ENCODE measurements at places on chromosomes 5 and 9.
A peak's percentile ranks its signal among the peaks of the same experiment; 100 is the strongest.

GRCh38 chr9:105127863-105128220 is 116.6 kb upstream of the SLC44A1 start:
- H3K4me1 ChIP-seq: no peaks in the 10 kb centered on the region
- H3K36me3 ChIP-seq: no peaks in the 10 kb centered on the region
- H3K4me3 ChIP-seq: no peak overlapping the region
- H3K27ac ChIP-seq: no peak overlapping the region
- DNase-seq: peak; percentile 22
- H3K27me3 ChIP-seq: no peaks in the 10 kb centered on the region

DNA sequence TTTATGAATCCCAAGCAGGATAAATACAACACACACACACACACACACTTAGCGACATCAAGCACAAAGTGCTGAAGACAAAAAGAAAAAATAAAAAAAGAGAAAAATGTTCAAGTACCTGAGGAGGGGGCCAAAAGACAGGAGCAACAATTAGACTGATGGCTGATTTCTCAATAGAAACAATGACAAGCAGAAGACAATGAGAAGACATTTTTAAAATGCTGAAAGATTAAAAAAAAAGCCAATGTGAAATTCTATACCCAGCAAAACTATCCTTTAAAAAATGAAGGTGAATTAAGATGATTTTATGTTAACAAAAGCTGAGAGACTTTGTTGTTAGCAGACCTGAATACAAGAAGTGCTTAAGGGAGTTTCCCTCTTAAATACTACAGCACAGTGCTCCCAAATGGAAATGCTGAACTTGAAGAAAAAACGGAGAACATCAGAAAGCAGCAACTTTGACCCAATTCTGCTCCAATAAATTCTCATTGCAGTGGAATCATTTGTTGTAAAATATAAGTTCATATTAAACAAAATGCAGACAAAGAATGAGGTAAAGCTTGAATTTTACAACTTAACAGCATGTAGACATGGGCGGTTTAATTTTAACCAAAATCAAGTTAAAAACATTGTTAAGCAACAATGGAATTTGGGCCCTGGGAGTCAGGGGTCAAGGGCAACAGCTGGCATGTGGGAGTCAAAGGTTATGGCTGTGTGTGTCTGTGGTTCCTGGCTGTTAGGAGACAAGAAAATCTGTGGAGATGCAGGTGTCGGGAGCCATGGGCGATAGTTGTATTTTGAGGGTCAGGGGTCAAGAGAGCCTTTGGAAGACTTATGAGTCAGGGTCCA is 776 bp upstream of the RANBP17 start:
- peak; percentile 17 for DNase-seq
- no peak overlapping the region for H3K4me3 ChIP-seq
- H3K36me3 ChIP-seq: no peaks in the 10 kb centered on the region
- no peaks in the 10 kb centered on the region for H3K27me3 ChIP-seq

DNA sequence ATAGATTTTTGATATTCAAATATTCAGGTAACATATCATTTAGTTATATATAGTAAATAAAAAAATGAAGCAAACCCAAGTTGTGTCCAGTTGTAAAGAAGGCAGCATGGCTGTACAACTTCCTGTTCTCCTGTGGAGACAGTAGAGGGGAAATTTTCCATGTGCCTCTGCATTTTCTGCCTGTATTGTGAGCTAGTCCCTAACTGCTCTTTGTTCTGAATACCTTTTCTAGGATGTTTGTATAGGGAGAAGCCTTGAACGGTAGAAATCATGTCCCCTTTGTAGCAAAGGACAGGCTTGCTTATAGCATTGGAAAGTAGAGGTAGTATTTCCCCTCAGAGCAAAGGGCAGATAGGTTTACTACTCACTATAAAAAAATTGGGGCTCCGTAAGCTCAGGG is 13.3 kb upstream of the RPS23 start:
- no peaks in the 10 kb centered on the region for H3K27me3 ChIP-seq
- H3K36me3 ChIP-seq: no peaks in the 10 kb centered on the region
- H3K27ac ChIP-seq: no peak overlapping the region
- DNase-seq: no peak
- H3K4me1 ChIP-seq: no peaks in the 10 kb centered on the region

DNA sequence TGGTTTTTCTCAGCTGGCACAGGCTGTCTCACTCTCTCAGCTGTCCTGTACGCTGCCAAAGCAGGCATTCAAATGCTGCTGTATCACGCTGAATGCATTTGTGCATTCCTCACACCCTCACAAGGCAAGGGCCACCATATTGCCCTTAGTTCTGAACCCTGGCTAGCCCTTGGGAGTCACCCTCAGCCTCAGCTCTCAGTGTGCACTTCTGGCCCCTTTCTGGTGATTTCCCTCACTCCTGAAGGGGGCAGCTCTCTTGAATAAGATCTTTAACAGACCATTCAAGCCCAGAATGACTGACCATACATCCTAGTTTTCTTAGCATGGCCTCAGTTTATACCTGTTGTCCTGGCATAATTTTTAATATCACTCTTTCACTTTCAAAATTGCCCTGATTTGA is 84.3 kb downstream of the HTR1A start:
- no peaks in the 10 kb centered on the region for H3K27me3 ChIP-seq
- no peak overlapping the region for H3K27ac ChIP-seq
- no peak overlapping the region for H3K4me3 ChIP-seq
- no peak for DNase-seq

GRCh38 chr9:81411961-81412360 is 277.4 kb downstream of the TLE1 start:
- H3K4me1 ChIP-seq: no peaks in the 10 kb centered on the region
- no peak overlapping the region for H3K27ac ChIP-seq
- H3K36me3 ChIP-seq: no peaks in the 10 kb centered on the region
- no peak for DNase-seq
- no peaks in the 10 kb centered on the region for H3K27me3 ChIP-seq
- no peak overlapping the region for H3K4me3 ChIP-seq

GRCh38 chr9:84697042-84697441 is 27.5 kb downstream of the NTRK2 start:
- no peak for DNase-seq
- H3K27me3 ChIP-seq: no peaks in the 10 kb centered on the region
- no peak overlapping the region for H3K27ac ChIP-seq
- H3K36me3 ChIP-seq: no peaks in the 10 kb centered on the region

DNA sequence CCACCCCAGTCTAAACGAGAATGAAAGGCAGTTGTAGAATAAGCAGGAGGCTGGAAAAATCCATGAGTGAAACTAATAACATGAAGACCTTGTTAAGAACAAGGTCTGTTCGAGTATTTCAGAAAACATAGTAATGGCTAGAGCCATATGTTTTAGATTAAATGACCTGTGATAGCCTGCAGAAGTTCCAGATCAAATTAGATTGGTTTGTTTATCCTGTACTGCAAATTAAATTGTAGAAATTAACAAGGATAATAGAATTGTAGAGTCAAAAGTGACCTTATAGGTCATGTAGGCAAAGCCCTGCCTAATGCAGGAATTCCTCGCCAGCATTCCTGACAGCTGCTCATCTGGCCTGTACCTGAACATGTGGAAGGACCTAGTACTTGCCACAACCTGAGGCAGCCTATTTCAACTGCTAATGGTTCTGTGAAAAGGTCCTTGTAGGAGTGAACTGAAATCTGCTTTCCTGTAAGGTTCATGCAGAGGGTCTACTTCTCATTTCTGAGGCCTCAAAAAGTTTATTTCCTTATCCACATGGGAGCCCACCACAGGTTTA is 17.2 kb downstream of the LIX1 start:
- no peaks in the 10 kb centered on the region for H3K4me1 ChIP-seq
- H3K27me3 ChIP-seq: no peaks in the 10 kb centered on the region
- no peak overlapping the region for H3K27ac ChIP-seq
- DNase-seq: no peak

DNA sequence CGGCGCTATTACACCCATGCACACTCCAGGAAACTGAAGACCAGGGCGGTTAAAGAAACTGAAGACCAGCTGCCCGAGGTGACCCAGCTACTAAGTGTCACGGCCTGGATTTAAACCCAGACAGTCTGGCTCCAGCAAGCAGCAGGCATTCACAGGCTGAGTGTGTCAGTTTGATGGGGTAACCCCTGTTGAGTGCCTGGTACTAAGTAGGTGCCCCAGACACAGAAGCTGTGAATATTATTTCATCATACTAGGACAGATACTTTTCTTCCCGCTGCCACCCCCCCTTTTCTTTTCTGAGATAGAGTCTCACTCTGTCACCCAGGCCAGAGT is 7.3 kb downstream of the ENG start:
- no peaks in the 10 kb centered on the region for H3K36me3 ChIP-seq
- H3K27me3 ChIP-seq: no peaks in the 10 kb centered on the region
- H3K4me1 ChIP-seq: no peaks in the 10 kb centered on the region
- no peak overlapping the region for H3K4me3 ChIP-seq
- DNase-seq: no peak

DNA sequence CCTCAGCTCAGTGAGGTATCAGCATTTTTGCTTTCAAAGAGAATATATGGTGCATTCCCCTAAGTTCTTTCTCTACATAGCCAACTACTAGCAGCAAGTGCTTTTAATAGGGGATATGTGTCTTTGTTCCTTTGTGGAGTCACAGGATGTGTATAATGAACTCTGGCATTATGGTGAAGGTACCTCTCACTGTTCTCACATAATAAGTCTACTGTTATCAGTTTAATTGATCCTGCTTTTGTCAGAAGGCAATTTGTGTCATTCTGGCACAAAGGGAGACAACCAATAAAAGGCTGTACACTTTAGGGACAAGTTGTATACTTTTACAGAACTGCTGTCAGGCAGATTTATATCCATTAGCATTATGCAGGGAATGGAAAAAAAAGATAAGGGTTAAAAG is 531.4 kb upstream of the RIOK2 start:
- no peaks in the 10 kb centered on the region for H3K27me3 ChIP-seq
- DNase-seq: no peak
- H3K4me3 ChIP-seq: no peak overlapping the region

DNA sequence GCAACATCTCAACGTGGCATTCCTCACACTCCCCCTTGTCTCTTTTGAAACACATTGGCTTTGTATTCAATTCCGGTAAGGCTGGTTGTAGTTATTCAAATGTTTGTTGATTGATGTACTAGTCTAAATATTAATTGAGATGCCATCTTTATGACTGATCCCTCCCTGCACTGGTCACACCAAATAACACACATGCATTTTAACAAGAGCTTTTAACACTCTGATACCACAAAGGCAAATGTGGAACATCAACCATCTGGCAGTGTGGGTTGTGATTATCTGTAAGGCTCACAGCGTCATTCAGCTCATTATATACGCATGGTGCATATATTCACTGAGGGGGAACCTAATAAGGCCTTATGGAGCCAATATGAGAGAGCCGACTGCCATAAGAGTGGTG is 305.0 kb downstream of the TENT4A start:
- H3K36me3 ChIP-seq: no peaks in the 10 kb centered on the region
- H3K27me3 ChIP-seq: no peaks in the 10 kb centered on the region
- no peaks in the 10 kb centered on the region for H3K4me1 ChIP-seq
- H3K27ac ChIP-seq: no peak overlapping the region
